ENCODE measurements at places on chromosomes 12 and 14. TPM values are rescaled to one million over a fixed set of nuclear protein-coding genes. Genes with fewer than 3 reads are reported as not detected.

GRCh38 chr14:101824339-101824727, 62.8 kb downstream of the PPP2R5C start:
- no peak overlapping the region for H3K4me3 ChIP-seq
- no peak overlapping the region for H3K27ac ChIP-seq
- peaks cover 10% of the 10 kb centered on the region for H3K36me3 ChIP-seq

MAP3K9 gene
- 20.0 TPM for total RNA-seq

DNA sequence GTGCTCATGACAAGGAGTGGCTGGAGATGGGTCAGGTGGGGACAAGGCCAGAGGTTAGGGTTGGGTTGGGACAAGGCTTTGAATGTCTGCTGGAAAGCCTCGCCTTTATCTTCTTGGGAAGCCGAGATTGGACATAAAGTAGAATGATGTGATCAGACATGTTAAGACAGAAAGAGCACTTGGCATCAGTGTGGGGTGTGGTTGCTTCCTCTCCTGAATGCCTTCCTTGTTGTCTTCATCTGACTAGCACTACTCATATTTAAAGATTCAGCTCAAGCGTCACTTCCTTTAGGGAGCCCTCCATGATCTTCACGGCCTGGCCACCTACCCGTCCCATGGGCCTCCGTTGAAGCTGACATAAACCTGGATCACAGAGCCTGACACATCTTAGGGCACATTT, 14.8 kb upstream of the C12orf75 start:
- H3K4me1 ChIP-seq, result no peaks in the 10 kb centered on the region
- H3K36me3 ChIP-seq, result peaks cover 14% of the 10 kb centered on the region
- no peak for DNase-seq
- no peak overlapping the region for H3K27ac ChIP-seq

GRCh38 chr12:76288218-76288617, 60.0 kb downstream of the BBS10 start:
- H3K4me3 ChIP-seq, result no peak overlapping the region
- H3K4me1 ChIP-seq, result no peaks in the 10 kb centered on the region
- H3K27me3 ChIP-seq, result no peaks in the 10 kb centered on the region
- DNase-seq, result no peak

GRCh38 chr12:81530352-81530751, 228.8 kb downstream of the PPFIA2 start:
- no peaks in the 10 kb centered on the region for H3K27me3 ChIP-seq
- no peak overlapping the region for H3K27ac ChIP-seq
- no peak for DNase-seq
- H3K4me3 ChIP-seq, result no peak overlapping the region

YLPM1 gene
- 82.2 TPM for total RNA-seq
